ENCODE measurements at places on chromosomes 1 and 21.

DNA sequence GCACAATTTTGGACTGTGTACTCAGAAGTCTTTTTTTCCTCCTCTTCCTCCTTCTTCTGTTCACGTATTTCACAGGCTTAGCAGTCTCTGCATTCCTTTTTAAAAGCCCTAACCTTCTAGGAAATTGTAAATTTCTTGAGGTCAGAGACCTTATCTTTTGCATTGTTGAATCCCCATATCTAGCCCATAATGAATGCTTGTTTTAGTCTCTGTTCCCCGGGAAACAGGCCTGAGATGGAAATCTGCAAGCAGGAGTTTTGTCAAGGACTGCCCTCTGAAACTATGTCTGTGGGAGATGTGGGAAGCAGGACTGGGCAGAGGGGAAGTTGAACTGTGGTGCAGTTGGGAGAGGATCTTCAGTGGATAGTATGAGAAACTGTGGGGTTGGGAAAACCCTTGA is 272.2 kb upstream of the DAB1 start:
- DNase-seq = no peak

DNA sequence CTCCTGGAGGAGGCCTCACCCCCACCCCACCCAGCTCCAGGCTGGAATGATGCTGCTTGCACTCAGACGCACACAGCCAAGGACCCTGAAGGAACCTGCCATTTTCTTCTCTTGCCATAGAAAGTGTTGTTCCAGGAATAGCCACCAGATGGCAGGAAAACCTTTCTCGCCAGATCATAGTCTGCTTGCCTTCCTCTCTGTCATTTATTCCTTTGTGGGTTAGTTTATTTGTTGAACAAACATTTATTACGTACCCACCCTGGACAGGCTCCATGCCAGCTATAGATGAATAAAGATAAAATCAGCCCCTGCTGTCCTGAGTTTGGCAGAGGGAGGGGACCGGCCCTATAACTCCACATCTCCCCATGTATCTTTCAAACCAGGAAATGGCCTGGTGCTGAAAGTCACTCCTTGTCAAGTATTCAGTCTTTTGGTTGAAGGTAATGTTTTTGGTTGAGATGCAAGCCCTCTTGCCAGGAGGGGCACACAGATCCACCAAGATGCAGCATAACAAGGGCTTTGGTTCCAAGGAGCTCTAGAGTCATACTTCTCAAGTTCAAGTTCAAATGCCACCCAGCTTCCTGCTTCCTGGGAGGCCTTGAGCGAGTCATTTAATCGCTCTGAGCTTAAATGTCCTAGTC is 7.0 kb upstream of the KCNC4 start:
- peak; percentile 68 for DNase-seq

- DNase-seq = no peak
Observed at GRCh38 chr1:20988943-20989342, 187.8 kb downstream of the EIF4G3 start.

GRCh38 chr1:3611170-3612019 is at the start of gene MEGF6:
MEGF6 (minus strand) TSS chr1:3611508; CDS start chr1:3611268, 240 bp downstream.
- DNase-seq = peak; percentile 41

- DNase-seq = no peak
Observed at GRCh38 chr1:226019572-226019971, 20.4 kb upstream of the SDE2 start.
